ENCODE measurements at places on chromosomes 1 and 21.

GRCh38 chr1:54543729-54544496, 4.1 kb upstream of the ACOT11 start:
- no peak for DNase-seq

DNA sequence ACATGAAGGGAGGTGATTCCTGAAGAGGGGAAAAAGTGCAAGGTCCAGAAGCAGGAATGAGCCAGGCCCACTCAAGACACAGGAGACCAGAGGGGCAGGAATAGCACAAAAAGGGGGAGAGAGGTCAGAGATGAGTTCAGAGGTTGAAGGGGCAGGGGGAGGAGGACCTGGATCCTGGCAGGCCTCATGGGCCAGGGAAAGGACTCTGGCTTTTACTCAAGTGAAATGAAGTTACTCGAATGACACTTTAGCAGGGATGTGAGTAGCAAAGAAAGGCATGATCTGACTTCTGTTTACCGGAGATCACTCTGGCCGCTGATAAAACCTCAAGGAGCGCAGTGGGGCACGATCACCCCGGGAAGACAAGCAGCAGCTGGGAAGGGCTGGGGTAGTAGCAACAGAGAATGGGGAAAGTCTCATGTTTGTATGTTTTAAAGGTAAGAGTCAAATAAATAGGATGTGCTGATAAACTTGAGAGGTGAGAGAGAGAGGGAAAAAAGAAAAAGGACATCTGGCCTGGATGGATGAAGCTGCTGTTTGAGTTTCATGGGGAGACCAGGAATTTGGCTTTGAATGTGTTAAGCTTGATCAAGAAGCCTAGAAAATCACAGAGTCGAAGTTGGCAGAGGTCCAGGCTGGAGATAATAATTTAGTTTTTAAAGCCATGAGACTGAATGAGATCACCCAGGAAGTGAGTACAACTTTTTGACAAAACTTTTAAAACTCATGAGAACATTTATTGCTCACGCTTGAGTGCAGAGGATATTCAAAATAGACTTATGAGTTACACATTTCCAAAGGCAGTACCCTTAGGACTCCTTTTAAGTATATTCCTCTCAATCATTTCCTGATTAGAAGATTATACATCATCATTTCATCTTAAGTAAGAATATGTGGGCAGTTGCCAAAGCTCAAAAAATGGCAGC, 156.0 kb downstream of the RERE start:
- DNase-seq: no peak

- no peak for DNase-seq
Measured at GRCh38 chr1:55057956-55058298, 18.6 kb downstream of the PCSK9 start.

- no peak for DNase-seq
Measured at GRCh38 chr1:55448261-55448660, 233.1 kb upstream of the USP24 start.

DNA sequence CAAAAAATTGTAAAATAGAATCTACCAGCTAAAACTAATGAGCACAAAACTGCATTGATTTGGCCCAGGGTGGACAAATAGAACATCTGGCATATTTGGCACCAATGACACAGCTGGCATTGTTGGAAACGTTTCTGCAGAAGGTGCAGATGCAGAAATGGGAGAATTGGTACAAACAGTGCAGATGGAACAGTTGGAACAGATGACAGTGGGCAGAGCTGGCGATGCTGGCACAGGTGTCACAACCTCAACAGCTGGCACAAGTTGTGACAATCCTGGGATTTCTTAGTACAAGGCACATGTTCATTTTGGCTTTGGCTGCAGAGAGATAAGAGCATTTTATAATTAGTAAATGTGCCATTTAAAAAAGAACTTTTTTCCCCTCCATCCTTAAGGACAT, 91.1 kb upstream of the ZBTB18 start:
- DNase-seq: no peak

GRCh38 chr1:26327956-26328362, 10.2 kb downstream of the CD52 start:
- DNase-seq: no peak

- DNase-seq: no peak
Measured at GRCh38 chr1:15173863-15174614, 20.5 kb downstream of the TMEM51 start.

GRCh38 chr1:180917306-180918065, 4.8 kb downstream of the KIAA1614 start:
- no peak for DNase-seq

- DNase-seq: peak; percentile 38
Measured at GRCh38 chr1:192609110-192610079, 26.6 kb upstream of the RGS13 start.

DNA sequence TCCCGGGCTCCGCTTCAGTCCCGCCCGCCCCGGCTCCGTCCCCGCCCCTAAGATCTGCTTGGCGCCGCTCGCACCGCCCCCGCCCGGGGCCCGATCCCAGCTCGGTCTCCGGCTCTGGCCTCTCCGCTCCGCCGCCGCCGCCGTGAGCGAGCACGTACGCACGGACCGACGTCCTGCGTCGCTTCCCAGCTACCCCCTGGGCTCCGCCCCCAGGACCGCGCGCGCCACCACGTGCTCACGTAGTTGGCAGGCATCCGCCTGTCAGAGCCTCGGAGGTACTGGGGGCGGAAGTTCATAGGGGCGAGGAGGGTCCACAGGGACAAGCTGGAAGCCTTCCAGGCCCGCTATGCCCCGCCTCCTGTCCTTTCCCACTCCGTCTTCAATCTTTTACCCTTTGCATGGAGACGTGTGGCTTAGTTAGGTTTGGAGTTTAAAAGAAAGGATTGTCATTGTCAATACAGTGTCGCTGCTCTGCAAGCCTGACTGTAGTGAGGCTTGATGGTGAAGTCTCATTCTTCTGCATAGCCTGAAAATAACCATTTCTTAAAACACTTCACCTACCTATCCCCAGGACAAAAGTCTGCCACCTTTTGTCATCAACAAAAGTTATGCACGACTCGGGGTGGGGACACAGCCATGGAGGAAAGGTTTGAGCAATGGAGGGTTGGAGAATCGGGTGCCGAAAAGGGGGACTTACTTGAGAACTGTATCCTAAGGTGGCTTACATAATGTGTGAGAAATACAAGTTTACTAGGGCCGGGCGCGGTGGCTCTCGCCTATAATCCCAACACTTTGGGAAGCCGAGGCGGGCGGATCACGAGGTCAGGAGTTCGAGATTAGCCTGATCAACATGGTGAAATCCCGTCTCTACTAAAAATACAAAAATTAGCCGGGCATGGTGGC, at the start of gene CLK2:
CLK2 (minus strand) TSS at position 162 of the 903 bp plus-strand sequence. CDS start 2,527 bp downstream, outside the sequence.
- DNase-seq: peak; percentile 91

- DNase-seq: no peak
Measured at GRCh38 chr1:183110326-183110880, 75.7 kb upstream of the LAMC2 start.

DNA sequence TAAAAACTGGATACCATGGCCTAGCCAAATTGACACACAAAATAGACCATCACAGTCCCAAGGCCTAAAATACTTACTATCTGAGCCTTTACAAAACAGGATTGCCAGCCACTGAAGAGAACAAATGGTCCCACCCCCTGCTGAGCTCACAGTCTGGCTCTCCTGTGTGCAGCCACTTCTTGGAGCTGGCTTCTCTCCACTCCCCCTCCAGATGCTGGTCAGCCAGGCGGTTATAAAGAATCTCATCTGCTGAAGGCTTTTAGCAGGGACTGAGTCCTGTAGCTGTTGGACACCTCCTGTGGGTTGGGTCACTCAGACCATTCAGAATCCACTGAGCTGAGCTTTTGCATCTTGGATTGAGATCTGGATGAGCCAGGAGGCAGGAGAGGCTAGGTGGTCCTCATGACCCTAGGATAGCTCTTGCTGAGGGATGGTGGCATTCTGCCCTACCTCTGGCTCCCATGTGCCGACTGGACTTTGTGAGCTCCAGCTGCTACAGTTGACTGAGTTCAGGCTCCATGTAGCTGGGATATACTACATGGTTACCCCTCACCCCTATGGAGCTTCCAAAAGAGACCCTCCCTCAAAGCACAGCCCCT, 16.1 kb downstream of the OXCT2 start:
- DNase-seq: no peak

GRCh38 chr1:211336775-211337174, 10.1 kb downstream of the TRAF5 start:
- no peak for DNase-seq

GRCh38 chr1:30244801-30245200, 478.6 kb downstream of the MATN1 start:
- no peak for DNase-seq

DNA sequence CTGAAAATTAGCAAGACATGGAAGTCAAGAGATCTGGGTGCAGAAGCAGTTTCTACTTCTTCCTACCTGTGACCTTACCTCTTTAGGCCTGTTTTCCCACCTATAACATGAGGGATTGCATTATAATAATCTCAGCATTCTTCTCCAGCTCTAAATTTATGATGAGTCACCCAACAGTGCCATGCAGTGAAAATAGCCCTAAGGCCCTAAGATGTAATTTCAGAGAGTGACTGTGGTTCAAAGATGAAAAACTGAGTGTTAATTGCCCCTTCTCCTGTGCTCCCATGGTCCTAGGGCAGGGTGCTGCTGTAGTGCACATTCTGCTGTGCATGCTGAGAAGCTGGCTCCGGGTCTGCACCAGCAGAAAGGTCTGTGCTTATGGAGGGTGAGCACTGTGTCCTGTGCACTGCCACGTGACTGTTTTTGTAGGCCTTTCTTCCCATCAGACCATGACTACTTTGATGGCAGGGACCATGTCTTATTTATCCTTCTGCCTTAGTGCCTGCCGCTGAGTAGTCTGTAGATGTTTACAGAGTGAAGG, 29.7 kb downstream of the JUN start:
- no peak for DNase-seq

DNA sequence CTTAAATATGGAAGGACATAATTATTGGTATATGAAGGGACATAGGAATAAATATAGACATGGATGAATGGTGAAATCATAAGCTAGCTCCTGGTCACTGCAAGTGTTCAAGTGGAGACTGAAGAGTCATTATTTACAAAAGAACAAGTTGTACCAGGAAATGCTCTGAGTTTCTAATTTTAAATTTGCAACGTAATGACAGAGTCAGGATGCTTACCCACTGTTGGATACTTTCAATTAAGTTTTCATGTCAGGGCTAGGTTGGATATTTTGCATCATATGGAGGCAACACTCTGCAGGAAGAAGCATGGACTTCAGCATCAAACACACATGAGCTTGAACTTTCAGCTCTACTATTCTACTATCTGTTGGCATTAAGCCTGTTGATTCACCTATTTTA, 499.6 kb upstream of the C1orf87 start:
- no peak for DNase-seq

DNA sequence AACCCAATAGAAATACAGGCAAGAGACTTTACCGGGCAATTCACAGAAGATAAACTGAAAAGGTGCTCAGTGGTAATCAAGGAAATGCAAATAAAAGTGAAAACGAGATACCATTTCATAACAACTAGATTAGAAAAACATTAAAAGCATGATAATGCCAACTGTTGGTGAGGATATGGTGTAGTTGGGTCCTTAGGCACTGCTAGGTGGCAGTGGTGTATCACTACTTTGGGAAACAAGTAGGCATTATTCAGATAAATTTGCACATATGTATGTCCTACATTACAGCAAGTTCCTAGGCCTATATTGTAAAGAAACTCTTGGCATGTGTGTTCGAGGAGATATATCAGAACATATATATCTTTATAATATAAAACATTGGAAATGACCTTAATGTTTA, 31.0 kb downstream of the AZIN2 start:
- no peak for DNase-seq

DNA sequence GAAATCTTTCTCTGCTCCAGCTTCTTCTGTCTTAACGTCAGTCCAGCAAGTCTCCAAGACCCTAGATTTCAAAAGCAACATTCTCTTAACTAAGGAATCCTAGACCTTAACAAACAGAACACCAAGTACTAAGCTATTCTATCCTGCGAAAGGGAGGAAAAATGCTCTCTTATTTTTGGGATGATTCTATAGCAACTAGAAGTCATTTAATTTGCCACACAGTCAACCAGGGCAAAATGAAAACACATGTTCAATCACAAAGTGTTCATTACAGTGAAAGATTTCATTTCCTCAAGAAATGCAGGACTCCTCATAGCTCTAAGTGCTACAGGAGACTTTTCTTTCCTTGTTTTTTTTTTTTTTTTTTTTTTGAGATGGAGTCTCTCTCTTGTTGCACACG, 36.2 kb upstream of the DOCK7 start:
- no peak for DNase-seq
